AG09309 (cell line): ENCODE measurements at places on chromosomes 16 and 17.

DNA sequence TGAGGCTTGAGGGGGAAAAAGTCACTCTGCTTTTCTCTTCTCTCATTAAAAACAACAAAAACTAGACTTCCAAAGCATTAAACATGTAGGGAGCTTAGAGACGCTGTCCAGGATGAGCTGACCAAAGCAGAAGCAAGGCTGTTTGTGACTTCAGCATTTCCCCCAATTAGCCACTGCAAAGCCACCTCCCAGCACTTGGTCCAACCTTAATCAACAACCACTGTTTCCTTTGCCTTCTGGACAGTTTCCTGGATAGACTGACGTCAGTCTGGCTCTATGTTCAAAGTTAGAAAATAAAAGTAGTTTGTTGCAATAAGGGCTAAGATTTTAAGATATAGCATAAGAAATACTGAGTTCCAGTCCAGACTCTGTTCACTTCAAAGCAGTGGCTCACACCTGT lies 3.1 kb downstream of the TMEM231 start:
- no peak for DNase-seq

DNA sequence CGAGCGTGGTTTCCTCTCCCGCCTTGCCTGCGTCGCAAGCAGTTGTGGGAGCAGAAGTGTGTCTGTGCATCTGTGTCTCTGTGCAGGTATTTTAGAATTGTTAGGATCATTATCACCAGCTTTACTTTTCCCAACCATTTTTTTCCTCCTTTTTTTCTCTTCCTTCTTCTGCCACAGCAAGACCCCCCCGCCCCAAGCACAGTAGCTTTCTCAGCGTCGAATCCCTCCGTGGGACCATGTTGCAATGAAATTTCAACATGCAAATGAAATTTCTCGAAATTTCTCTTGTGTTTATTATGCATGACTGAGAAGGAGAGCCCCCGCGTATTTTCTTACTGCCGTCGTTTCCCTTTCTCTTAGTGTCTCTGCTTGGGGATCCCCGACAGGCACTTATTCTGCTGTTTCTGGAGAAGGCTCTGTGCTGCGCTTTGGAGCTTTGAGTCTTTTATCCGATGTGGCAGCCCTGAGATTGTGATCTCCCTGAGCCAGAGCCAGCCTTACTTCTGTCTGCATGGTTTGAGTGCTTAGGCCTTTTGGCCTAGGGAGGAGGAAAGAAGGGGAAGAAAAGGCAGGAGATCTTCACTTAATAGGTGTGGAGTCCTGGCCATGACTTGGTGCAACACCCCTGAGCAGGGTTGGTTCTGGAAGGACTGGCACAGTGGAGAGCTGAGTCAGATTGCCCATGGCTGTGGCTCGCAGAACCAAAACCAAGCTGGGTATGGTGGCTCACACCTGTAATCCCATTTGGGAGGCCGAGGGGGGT lies 5.0 kb downstream of the ARMC7 start:
- no peak for DNase-seq

GRCh38 chr16:89915303-89916232 lies 3.1 kb upstream of the MC1R start:
- no peak for DNase-seq

- no peak for DNase-seq
These were observed 102.2 kb downstream of the RAP1GAP2 start for GRCh38 chr17:2898255-2898926.

GRCh38 chr17:47705536-47706530 lies 11.9 kb downstream of the TBKBP1 start:
- DNase-seq, result no peak

DNA sequence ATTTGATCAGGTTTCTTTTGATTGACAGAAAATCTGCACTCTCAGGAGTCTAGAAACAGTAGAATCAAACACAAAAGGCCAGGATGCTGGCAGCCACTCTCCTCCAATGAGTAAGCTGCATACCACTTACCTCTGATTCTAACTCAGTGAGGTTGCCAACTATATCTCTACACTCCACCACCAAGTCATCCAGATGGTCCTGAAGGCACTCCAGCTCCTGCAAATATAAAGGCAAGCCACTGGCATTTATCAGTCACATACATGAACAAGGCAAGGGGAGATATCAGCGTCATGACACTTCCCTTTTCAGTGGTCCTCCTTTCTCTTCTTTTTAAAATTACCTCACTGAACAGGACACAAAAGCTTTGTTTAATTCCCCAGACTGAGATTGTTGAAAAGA lies 53.1 kb upstream of the CLEC18B start:
- DNase-seq, result no peak

GRCh38 chr17:44872131-44872768 lies 24.6 kb downstream of the HIGD1B start:
- DNase-seq, result no peak

GRCh38 chr16:48361540-48362144 lies 23.6 kb downstream of the SIAH1 start:
- DNase-seq, result no peak

DNA sequence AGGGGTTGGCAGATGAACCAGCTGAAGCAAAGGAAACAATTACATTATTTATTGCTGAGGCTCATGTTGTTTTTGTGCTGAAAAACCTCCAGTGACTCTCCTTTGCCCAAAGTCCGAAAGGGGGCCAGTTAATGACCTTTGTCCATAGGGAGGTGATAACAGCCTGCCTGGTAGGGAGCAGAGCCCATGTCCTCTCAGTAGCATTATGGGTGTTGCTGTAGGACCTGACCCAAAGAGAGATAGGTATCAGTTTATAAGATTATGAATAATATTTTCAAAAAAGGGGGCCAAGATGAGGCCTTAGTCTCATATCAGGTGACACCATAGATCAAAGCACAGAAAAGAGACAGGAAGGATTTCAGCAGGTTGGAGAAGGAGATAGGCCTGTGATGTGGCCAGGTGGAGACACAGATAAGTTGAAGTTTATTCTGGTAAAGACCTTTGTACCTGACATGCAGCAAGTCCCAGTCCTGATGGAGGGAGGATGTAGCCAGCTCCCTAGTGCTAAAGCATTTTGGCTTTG lies 55.1 kb downstream of the CENPV start:
- no peak for DNase-seq

- no peak for DNase-seq
These were observed 107.5 kb downstream of the NOG start for GRCh38 chr17:56700919-56701420.

DNA sequence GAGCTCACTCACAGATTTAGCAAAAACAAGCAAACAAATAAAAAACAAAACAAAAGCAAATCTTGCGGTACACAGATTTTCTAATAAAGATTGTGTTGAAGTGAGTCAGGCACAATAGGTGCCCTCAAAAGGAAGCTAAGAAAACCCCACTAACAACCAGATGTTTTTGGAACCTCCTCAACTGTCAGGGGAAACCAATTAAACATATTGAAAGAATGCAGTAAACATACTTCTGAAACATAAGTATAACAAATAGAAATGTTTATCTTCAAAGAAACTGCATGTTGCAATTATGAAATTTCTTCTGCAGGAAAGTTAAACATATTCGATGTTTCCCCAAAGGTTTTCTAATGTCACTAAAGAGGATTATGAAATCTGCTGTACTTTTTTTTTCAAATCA lies 110.5 kb upstream of the CORO6 start:
- no peak for DNase-seq

- no peak for DNase-seq
These were observed 821 bp downstream of the SOCS7 start for GRCh38 chr17:38352245-38353085.

DNA sequence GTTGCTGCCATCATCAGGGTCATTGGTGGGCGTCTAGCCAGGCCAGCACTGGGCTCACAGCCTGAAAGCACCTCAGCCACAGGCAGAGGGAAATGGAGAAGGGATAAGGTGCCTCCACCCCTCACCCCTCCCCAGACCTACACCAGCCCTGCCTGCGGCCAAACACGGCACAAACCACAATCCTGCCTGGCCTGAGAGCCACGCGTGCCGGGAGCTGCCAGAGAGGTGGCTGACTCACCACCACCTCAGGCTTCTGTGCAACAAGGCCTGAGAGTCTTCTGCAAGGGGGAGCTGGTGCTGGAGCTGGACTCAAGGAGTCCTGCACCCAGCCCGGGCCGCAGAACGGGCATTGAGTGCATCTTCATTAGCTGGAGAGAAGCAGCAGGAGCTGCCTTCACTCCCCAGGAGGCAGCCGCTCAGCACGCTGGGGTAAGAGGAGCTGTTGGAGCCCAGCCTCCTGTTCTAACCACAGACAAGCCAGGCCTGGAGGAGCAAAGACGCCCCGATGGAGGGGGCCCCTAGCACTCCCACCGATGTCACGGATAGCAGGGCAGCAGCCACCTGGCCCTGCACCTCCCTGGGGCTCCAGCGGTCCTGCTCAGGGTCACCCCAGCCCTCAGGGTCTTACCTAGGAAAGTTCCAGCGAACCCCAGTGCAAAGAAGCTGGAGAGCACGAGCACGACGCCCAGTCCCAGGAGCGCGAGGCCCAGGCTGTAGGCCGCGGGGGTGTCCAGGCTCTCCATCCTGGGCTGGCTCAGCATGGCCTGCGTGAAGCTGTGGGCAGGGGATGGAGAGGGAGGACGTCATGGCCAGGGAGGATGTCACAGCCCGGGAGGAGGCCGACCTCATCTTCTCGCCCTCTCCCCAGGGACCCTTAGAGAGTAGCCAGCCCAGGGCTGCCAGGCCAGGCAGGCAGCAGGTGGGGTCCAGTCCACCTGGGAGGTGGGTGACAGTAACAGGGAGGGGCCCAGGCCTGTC lies 16.0 kb upstream of the RASD1 start:
- peak; percentile 87 for DNase-seq

- no peak for DNase-seq
These were observed 95.7 kb downstream of the STX8 start for GRCh38 chr17:9479964-9480363.

- no peak for DNase-seq
These were observed 1.2 kb downstream of the KCNJ16 start for GRCh38 chr17:70076189-70076588.

- DNase-seq, result no peak
These were observed 15.3 kb downstream of the ABCA3 start for GRCh38 chr16:2325181-2325580.

GRCh38 chr16:79278506-79278905 lies 322.0 kb downstream of the MAF start:
- DNase-seq, result no peak

- DNase-seq, result no peak
These were observed 81.0 kb downstream of the VPS53 start for GRCh38 chr17:633641-634101.

- DNase-seq, result no peak
These were observed 1418.8 kb downstream of the CDH11 start for GRCh38 chr16:63702981-63703590.

GRCh38 chr17:64974750-64975317 lies 55.6 kb upstream of the LRRC37A3 start:
- DNase-seq, result no peak

DNA sequence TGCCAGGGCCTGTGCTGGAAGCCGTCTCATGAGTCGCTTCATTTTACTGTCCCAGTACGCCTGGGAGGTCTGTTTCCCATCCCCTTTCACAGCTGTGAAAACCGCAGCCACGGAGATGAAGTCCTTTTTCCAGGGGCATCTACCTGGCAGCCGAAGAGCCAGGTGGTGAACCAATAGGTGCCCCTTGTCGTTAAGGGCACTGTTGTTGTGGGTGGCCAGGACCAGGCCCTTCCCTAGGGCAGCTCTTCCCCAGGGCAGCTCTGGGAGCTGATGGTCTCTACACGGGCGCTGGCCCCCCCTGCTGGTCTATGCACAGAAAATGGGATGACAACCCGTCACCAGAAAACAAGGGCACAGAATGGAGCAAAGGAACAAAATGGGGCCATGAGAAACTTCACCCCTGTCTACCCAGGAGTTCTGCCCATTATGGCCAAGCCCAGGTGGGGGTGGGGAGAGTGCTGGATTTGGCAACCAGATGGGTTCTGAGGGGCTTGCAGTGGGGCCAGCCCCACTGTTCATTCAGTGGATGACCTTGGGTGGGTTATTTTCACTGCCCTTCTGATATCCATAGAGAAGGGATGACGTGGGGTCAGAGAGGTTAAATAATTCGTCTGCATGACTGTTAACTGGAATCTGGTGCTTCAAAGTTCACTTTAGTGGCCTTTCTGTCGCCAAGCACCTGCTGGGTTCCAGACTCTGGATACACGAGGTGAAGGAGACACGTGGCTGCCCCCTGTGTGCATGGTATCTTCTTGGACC lies 11.5 kb downstream of the RMI2 start:
- no peak for DNase-seq

GRCh38 chr16:10599626-10600025 lies 19.2 kb upstream of the EMP2 start:
- no peak for DNase-seq

GRCh38 chr16:87515475-87516330 lies 22.9 kb upstream of the ZCCHC14 start:
- DNase-seq, result no peak

DNA sequence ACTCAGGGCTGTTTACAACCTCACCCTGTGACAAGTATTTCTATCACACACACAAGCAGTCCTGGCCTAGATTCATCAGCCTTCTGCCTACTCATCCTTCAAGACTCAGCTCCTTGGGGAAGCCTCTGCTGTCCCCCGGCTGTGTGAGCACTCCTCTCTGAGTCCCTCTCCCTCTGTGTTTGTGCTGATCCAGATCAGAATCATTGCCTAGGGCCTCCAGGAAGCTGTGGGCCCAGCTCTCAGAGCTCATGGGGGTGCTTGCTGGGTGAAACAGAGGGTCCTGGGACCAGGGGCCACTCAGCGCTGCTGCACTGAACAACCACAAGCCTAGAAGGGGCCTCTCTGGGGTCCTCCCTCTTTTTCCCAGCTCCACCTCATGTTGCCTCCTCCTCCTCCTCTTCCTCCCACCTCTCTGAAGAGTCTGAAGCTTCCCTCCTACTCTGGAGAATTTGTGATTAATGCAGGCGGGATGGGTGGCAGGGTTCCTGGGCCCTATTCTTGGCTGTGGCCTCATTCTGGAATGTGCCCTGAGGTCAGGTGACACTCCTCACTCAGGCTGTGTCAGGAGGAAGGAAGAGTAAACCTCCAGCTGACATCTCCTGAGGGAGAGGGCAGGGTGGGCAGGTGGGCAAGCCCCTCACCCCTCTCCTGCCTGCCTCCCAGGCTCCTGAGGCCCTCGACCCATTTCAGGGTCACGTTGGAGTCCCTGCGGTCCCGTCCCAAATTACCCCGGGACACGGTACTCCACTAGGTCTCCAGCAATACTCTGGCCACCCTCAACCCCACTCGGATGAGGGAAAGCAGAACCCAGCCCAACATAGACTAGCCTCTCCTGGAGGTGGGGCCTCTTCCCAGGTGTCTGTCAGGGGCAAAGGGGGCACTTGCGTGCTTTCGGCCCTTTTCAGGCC lies 10.1 kb downstream of the WFIKKN2 start:
- no peak for DNase-seq

GRCh38 chr17:76179496-76180467 lies 38.7 kb upstream of the FOXJ1 start:
- DNase-seq, result no peak

DNA sequence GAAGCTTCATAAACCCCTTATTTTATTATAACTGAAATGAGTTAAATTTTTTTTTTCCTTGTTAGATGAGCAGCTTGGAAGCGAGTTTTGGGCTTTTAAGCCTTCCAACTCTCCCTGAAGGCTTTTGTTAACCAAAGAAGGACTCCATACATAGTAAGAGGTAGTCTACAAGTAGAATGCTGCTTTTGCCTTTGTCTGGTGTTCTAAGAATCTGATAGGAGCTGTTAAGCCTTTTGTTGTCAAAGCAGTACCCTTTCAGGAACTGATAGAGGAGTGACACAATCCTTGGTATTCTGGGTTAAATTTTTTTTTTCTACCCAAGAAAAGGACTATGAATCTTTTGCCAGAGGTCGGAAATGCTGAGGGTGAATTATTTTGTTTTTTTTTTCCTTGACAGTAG lies 26.1 kb downstream of the MAP2K4 start:
- no peak for DNase-seq

- no peak for DNase-seq
These were observed 97.5 kb downstream of the YPEL2 start for GRCh38 chr17:59428916-59429485.

GRCh38 chr16:52455549-52456277 lies 91.2 kb downstream of the TOX3 start:
- DNase-seq, result no peak

- no peak for DNase-seq
These were observed 165.8 kb upstream of the ZNF267 start for GRCh38 chr16:31707743-31708335.
